H9 (cell line): ENCODE measurements at places on chromosomes 3 and 15. TPM values are rescaled to one million over a fixed set of nuclear protein-coding genes. Genes with fewer than 3 reads are reported as not detected.

- H3K27me3 ChIP-seq: no peaks in the 10 kb centered on the region
- H3K36me3 ChIP-seq: peaks cover 2% of the 10 kb centered on the region; the same call in 1 of the 2 replicates
- no peak overlapping the region for H3K4me3 ChIP-seq
- H3K4me1 ChIP-seq: peaks cover 7% of the 10 kb centered on the region
- DNase-seq: peak; percentile 67
Measured at GRCh38 chr15:89199746-89200145, 21.6 kb downstream of the RLBP1 start.

RPP25 gene
- total RNA-seq: 12.6 and 13.0 TPM in 2 replicates

- H3K27ac ChIP-seq: no peak overlapping the region
- H3K27me3 ChIP-seq: no peaks in the 10 kb centered on the region
- H3K4me1 ChIP-seq: peaks cover 5% of the 10 kb centered on the region; the same call in 1 of the 2 replicates
- no peak overlapping the region for H3K4me3 ChIP-seq
Measured at GRCh38 chr3:44987332-44987731, 11.3 kb downstream of the EXOSC7 start.

TRPC1 gene
- total RNA-seq: 16.5 and 18.6 TPM in 2 replicates

DNA sequence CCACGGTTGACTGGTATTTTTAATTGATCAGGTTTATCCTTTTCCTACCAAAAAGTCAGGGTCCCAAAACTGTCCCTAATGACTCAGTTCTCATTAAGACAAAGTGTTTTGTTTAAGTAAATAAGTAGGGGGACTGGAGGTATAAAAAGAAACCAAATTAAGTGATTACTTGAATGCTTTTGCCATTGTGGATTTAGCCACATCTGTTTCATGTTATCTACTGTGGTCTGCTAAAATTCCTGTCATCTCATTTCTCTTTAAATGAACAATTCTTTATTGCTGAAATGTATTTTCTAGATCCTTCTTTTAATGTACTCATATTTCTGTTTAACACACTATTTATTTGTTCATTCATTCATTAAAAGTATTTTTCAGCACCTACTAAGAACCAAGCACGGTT lies 625.9 kb upstream of the ADAMTS9 start:
- no peak overlapping the region for H3K27ac ChIP-seq
- no peaks in the 10 kb centered on the region for H3K27me3 ChIP-seq
- H3K36me3 ChIP-seq: no peaks in the 10 kb centered on the region
- H3K4me3 ChIP-seq: no peak overlapping the region
- no peaks in the 10 kb centered on the region for H3K4me1 ChIP-seq
- DNase-seq: no peak

JMJD7 gene
- total RNA-seq: 13.3 and 14.3 TPM in 2 replicates

SLC28A1 gene
- 0.13 TPM in 1 of 2 replicates, not detected in the other for total RNA-seq

WDR93 gene
- total RNA-seq: not detected in 2 replicates

GRCh38 chr3:139695426-139696313 lies 17.9 kb upstream of the NMNAT3 start:
- H3K4me3 ChIP-seq: no peak overlapping the region
- H3K36me3 ChIP-seq: no peaks in the 10 kb centered on the region
- H3K4me1 ChIP-seq: no peaks in the 10 kb centered on the region
- DNase-seq: no peak

DNA sequence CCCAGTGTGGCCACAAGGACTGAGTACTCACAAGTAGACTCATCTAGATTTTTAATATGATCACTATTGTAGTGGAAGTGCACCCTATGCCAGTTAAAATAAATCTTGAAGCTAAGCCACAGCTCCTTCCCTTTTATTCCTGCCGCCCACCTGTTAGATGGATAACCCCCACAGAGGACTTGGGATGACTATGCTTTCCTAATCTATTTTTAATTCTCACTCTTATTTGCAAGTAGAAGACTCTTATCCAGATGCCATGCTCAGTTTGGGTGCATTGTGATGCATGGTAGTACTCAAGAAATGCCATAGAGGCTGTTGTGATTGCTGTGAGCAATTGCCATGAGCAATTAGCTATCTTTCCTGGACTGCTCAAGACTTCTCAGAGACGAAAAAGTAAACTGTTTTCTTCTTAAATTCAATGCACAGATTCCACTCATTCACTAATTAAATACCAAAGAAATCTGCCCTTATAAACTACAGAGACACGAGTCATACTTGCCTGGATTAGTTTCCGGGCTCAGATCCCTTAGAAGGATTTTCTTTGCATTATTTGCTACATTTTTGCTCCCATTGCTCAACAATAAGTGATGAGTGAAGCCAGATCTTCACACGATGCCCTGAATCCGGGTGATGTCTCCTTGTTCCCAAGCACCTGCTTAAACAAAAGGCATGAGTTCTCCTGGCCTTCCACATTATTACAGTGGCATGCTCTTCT lies 472.1 kb downstream of the SOX2 start:
- no peaks in the 10 kb centered on the region; the same call in none of the 2 replicates for H3K36me3 ChIP-seq
- H3K4me1 ChIP-seq: peaks cover 5% of the 10 kb centered on the region
- H3K27me3 ChIP-seq: no peaks in the 10 kb centered on the region

- H3K36me3 ChIP-seq: no peaks in the 10 kb centered on the region
- no peak for DNase-seq
- H3K4me3 ChIP-seq: no peak overlapping the region
- H3K4me1 ChIP-seq: no peaks in the 10 kb centered on the region; the same call in 1 of the 2 replicates
Measured at GRCh38 chr3:80580146-80580545, 812.3 kb upstream of the ROBO1 start.

SLC9C1 gene
- total RNA-seq: 0.15 and 0.50 TPM in 2 replicates

DNA sequence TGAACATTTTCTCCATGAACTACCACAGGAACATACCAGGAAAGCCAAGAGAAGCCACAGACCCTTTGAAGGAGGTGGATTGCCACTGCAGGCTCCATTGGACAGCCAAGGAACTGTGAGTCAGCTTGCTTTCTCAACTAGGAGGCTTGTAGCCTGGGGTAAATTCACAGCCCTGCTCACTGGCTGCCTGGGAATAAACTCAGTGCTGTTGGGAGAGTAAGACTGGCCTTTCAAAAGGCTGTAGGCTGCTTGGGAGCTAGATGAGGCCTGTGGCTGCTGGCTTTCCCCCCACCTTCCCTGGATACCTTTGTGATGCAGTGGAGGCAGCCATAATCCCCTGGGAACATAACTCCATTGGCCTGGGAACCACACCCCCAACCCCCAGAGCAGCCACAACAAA lies 223.5 kb upstream of the RBMS3 start:
- peak; percentile 36 for DNase-seq
- H3K4me3 ChIP-seq: no peak overlapping the region
- no peaks in the 10 kb centered on the region for H3K4me1 ChIP-seq
- H3K27ac ChIP-seq: no peak overlapping the region
- peaks cover 9% of the 10 kb centered on the region for H3K36me3 ChIP-seq

DNA sequence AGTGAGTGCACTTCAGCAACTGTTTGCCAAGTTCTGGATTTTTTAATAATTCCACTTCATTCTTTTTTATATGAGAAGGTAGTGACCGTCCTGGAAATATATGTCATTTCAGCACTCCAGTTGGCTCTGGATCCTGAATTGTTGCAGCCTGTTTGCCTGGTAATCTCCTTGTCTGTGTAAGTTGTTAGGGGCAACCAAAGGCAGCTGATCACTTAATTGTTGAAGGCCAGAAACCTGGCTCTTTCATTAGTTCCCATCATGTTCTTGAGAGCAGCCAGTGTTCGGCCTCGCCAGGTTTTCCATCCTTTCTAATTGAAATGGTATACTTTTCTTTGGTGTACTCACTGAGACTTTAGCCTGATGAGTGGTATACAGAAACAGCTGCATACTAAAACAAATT lies 168.6 kb downstream of the SOX2 start:
- H3K4me1 ChIP-seq: no peaks in the 10 kb centered on the region; the same call in 1 of the 2 replicates
- no peak for DNase-seq
- no peaks in the 10 kb centered on the region for H3K27me3 ChIP-seq
- H3K36me3 ChIP-seq: no peaks in the 10 kb centered on the region
- no peak overlapping the region for H3K4me3 ChIP-seq
- no peak overlapping the region for H3K27ac ChIP-seq

DNA sequence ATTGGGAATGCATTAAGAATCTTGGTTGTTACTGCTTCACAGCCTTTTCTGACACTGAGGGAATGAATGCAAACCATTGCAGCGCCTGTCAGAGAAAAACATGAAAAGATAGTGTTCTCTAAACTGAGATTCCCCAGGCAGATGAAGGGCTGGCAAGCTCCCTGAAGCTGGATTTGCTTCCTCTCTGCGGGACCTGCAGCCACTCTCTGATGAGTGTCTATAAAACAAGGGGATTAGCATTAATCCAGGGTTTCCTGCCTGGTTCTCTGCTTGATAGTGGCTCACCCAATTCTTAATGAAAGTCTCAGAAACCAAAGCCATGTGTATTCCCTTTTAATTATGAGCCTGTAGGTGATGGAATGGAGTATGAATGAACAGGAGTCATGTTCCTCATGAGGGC lies 344.3 kb upstream of the UMPS start:
- H3K4me1 ChIP-seq: no peaks in the 10 kb centered on the region
- H3K4me3 ChIP-seq: no peak overlapping the region
- H3K27ac ChIP-seq: no peak overlapping the region

DNA sequence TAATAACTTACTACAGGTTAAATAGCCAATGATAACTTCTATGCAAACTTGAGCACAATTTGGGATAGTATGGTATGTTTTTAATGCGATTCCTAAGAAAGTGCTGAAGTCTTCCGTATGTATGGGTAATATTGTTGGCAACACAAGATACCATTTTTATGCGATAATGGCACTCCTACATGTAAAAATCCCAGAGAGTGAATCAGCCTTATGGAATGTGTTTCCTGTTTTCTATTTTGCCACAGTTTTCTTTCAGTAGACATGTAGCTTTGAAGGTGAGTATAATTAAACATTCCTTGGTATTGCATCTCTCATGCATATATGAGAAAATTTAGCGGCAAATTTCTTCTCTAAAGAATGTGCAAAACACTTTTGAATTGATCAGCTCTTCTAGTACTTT lies 396.8 kb upstream of the AZI2 start:
- no peaks in the 10 kb centered on the region; the same call in 2 of the 3 replicates for H3K36me3 ChIP-seq
- H3K27me3 ChIP-seq: no peaks in the 10 kb centered on the region
- H3K4me3 ChIP-seq: no peak overlapping the region
- no peaks in the 10 kb centered on the region for H3K4me1 ChIP-seq

GRCh38 chr15:63189941-63190768 lies 749 bp downstream of the RAB8B start:
- H3K27ac ChIP-seq: no peak overlapping the region
- H3K36me3 ChIP-seq: no peaks in the 10 kb centered on the region
- H3K4me3 ChIP-seq: peak overlapping the region; percentile 89
- no peaks in the 10 kb centered on the region for H3K27me3 ChIP-seq
- DNase-seq: no peak
- H3K4me1 ChIP-seq: no peaks in the 10 kb centered on the region

SMCO1 gene
- total RNA-seq: not detected in 2 replicates
